ENCODE measurements at places on chromosomes 11 and 22.

- DNase-seq: no peak
These were observed 51.9 kb upstream of the PICALM start for GRCh38 chr11:86120807-86121206.

DNA sequence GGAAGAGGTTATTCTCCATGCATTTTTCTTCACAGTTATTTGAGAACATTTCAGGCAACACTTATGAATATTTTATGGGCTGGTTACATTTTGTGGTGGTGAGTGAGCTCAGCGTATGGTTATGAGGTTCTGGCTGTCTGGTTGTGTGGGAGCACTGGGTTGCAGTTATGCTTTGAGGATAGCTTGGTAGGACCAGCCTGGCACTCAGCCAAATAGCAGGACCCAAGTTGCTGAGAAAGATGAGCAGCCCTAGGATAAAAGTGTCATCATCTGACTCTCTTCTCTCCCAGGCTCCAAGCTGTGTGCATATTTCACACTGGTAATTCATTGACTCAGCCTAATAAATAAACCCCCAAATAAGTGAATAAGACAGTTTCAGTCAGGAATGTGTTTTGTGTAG, 8.1 kb upstream of the SRSF8 start:
- no peak for DNase-seq

- DNase-seq: no peak
These were observed 1.7 kb downstream of the ADAMTS15 start for GRCh38 chr11:130449996-130450769.

DNA sequence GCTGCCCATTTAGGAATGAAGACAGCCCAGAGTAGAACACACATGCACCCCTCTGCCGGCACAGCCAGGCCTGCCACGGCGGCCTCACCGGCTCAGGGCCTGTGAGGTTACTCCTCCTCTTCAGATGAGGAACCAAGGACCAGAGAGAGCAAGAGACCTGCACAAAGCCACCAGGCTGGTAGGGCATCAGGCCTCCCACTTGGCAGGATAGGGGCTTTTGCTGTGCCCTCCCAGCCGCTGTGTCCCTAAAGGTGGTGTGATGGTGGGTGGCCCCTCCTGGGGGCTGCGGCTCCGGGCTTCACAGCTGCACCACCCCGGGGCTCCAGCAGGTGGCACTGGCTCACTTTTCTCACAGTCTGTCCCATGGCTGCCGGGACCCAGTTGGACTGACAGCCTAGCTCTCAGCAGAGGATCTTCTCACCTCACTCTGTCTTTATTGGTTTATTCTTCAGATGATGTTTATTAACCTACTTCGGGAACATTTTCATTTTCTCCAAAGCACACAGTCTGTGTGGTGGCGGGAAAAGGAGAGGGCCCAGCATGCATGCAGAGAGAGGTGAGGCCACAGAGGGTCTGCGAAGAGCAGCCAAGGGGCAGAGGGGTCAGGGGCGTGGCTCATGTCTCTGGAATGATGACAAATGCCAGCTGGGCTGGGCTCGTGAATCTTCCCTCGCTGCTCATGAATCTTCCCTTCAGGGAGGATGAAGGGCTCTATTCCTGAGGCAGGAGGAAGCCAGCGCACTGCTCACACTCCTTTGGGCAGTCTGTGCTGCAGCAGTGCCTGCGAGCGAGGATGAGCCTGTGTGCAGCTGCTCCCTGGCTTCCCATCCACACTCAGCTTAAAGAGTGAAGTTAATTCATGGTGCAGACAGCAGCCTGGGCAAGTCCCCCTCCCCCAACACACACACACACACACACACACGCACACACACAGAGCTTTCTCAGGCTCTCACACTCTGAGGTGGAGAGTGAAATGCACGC, 101.1 kb upstream of the PITPNB start:
- no peak for DNase-seq

GRCh38 chr11:111944139-111944538, 7.0 kb downstream of the DIXDC1 start:
- DNase-seq: no peak

GRCh38 chr22:23742505-23743264, 8.2 kb downstream of the ZNF70 start:
- no peak for DNase-seq

- peak; percentile 75 for DNase-seq
These were observed 3.7 kb downstream of the RPS19BP1 start for GRCh38 chr22:39528681-39529486.

DNA sequence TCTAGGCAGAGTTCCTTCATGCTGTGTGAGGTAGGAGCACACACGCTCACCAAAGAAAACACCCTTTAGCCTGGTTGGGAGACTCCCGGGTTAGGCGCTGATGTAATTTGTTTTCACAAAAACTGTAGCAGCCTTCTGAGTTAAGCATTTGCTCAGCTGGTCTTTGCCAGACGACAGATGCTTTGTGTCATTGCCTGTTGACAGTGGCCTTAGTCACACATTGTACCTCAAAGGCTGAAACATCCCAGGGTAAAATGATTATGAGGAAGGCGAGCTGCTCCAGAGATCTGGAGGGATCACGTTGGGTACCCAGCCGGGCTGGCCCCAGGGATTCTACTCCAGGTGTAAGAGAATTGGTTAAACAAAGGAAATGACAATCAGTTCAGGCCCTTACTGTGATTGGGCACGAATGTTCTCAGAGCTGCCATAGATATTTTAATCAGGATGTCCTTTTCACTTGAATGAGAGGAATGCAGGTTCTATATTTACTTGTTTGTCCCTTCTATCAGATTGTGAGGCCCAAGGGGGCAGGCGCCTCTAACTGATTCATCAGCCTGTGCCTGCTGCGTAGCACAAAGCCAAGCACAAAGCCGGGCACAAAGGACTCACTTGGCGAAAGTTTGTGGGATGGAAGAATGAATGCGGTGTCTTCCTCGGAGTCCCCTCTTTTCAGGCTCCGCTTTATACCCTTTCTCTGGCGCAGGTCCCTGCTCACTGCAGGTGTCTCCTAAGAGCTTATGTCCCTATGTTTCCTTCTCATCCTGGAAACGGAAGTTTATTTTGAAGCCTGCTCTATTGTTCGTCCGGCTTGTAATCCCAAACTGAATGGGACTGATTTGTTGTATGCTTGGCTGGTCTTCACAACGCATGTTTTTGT, 47.1 kb downstream of the ADM start:
- no peak for DNase-seq

- DNase-seq: no peak
These were observed 585.4 kb downstream of the SOX6 start for GRCh38 chr11:15770798-15771414.

- DNase-seq: no peak
These were observed 52.2 kb downstream of the PRDM10 start for GRCh38 chr11:129950101-129951091.

DNA sequence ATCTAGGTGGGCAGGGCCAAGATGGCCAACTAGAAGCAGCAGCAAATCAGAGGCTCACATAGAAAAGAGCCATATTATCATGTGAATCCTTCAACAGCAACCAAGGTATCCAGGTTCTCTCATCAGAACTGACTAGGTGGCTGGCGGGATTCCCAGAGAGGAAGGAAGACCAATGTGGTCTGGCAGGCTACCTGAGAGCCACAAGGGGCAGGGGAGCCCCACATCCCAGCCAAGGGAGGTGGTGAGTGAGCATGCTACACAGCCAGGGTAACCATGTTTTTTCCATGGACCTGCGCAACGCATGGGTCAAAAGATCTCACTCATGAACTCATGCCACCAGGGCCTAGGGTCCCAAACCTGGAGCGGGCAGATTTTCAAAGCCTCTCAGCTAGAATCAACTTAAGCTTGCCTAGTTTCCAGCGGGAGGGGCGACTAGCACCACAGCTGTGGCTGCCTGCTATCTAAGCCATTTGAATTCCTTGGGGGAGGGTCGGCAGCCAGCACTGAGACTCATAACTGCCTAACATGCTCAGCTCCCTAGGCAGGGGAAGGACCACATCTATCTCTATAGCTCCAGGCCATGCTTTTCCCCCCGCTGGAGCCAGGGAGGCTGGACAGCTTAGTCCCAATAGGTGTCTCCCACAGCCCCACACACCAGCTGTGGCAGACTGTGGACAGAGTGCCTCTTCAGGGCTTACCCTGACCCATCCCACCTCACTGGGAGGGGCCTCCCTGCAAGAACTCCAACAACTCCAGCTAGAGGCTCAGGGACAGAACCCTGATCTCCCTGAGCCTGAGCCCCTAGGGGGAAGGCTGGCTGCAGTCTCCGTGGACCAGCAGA, 28.7 kb upstream of the CASP12 start:
- DNase-seq: no peak

DNA sequence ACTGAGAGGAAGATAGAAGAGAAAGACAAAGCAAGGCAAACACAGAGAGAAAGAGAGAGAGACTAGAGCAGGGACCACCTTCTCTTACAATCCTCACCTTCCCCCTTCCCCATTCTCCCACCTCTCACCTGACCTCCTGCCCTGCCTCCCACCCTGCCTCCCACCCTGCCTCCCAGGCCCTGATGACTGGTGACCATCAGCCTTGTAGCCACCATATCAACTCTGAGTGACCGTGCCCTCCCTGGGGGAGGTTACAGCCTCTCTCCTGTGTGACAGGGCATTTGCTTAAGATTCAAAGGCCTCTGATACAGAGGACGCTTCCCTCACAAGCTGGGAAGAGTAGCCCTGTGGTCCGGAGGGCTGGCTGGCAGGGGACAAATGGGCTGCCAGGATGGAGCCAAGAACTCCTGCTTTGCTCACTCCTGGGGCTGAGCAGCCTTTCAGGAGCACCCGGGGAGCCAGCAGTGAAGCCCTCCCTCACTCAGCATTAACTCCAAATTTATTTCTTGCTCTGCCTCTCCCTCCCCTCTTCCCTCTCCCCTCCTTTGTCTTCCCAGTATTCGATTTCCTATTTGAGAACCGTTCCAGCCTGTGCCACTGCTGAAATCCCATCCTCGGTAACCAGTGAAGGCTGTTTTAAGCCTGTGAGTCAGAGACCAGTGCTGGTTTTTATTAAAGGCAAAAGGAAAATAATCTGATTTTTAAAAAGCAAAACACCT, 125.2 kb upstream of the SYT13 start:
- no peak for DNase-seq

- no peak for DNase-seq
These were observed 1.6 kb downstream of the MARK2 start for GRCh38 chr11:63840356-63841060.

GRCh38 chr11:848380-848931, 5.8 kb downstream of the TSPAN4 start:
- DNase-seq: no peak

- DNase-seq: no peak
These were observed 7.1 kb downstream of the SAA4 start for GRCh38 chr11:18229501-18229900.

- no peak for DNase-seq
These were observed 3.5 kb upstream of the TSGA10IP start for GRCh38 chr11:65941720-65942310.

- no peak for DNase-seq
These were observed 9.2 kb upstream of the PRRG4 start for GRCh38 chr11:32820497-32820896.

GRCh38 chr11:25659706-25660105, 672.2 kb upstream of the ANO3 start:
- no peak for DNase-seq

DNA sequence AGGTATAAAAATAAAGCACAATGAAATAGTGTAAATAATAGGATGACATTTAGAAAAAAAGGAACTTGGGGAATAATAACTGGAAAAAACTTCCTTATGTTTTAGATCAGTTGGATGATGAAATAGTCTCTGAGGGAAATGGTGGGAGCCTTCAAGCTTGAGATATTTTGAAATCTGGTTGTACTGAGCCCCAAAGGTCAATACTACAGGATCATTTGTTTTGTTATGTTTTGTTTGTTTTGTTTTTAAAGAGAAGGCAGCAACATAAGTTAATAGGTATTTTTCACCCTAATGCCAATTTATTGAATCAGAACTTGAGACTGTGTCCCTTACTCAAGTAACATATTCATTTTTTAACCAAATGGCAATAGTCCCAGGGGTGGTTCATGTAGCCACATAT, 393.1 kb downstream of the ETS1 start:
- no peak for DNase-seq

DNA sequence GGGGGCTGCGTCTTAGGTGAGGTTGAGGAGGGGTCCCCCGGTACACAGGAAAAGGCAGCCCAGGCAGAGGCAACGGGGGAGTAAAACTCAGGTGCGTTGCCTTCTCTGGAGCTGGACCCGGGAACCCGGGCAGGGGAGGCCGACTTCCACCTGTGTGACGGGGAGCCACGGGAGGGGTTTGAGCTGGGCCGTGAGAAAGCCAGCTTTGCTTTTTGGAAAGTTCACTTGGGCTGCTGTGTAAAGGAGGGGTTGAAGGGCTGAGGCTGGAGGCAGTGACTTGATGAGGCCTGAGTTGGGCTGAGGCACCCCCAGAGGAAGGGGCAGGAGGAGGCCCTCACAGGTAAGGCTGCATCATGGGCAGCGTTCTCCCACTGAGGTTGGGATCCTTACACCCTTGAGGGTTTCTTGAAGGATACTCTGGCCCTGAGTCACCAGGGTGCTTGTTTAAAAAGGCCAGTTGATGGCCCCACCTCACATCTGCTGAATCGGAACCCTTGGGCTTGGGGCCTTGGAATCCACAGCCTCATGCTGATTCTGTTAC, 47.2 kb downstream of the CHRDL2 start:
- DNase-seq: no peak

GRCh38 chr11:36750349-36750748, 152.3 kb upstream of the RAG2 start:
- DNase-seq: no peak

DNA sequence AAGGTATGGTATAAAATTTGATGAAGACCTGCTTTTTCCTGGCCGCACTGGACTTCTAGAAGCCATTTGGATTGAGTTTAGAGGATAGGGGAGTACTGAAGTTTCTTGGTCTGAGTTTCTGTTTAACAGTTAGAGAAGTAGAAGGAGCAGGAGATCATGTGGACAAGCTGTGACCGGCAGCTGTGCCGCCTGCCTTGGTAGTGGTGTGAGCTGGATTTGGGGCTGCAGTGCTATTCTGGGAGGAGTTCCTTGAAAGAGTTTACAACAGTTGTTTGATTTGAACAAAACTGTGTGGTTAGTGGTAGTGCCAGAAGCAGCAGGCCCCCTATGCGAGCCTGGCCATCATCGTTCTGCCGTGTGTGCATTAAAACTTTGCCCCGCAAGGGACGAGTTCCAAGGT, 105.2 kb downstream of the PDHX start:
- DNase-seq: no peak

- no peak for DNase-seq
These were observed 17.2 kb upstream of the TAB1 start for GRCh38 chr22:39382410-39382809.

DNA sequence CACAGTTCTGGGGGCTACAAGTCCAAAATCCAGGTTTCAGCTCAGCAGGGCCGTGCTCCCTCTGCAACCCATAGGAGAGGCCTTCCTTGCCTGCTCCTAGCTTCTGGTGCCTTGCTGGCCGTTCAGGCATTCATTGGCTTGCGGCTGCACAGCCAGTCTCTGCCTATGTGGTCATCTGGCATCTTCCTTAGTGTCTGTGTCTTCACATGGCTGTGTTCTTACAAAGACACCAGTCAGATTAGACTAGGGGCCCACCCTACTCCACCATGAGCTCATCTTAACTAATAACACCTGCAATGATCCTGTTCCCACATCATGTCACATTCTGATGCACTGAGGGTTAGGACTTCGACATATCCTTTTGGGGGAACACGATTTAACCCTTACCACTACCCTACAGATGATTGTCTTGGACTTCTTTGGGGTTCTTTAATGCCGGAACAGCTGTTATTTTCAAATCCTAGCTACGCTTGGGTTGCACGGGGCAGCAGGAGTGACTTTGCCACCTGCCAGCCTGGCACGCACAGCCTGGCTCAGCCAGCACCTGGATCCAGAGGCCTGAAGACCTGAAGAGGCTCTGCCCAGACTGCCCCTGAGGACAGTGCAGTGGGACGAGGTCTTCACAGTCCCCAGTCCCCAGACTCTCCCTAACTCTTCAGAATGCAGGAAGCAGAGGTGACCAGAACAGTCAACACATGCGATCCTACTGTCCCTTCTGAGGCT, 7.7 kb upstream of the NEAT1 start:
- DNase-seq: no peak

- DNase-seq: no peak
These were observed 1.0 kb downstream of the KIAA1671 start for GRCh38 chr22:24953384-24954113.

Data from NCI-H1436 treated with DMSO at 0.1 percent for 48 hours (cell line).